ENCODE measurements at places on chromosomes 16 and 17.

GRCh38 chr17:5838661-5839300, 231.4 kb upstream of the WSCD1 start:
- no peak for DNase-seq

DNA sequence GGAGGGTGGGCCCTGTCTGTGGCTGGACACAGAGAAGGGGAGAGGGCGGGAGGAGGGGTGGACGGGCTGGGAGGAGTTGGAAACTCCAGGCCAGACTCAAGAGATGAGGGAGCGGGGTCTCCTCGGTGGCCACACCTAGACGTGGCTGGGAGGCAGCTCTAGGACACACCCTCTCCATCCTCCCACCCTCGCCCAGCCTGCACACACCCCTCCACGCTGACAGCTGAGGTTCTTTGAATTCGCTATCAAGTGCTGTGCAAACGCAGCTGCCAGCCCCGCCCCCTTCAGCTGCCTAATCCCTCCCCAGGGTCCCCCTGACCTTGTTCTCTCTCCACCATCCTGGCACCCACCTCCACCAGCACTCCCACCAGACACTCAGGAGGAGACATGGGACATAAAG, 48.7 kb downstream of the DNAH17 start:
- DNase-seq = no peak

DNA sequence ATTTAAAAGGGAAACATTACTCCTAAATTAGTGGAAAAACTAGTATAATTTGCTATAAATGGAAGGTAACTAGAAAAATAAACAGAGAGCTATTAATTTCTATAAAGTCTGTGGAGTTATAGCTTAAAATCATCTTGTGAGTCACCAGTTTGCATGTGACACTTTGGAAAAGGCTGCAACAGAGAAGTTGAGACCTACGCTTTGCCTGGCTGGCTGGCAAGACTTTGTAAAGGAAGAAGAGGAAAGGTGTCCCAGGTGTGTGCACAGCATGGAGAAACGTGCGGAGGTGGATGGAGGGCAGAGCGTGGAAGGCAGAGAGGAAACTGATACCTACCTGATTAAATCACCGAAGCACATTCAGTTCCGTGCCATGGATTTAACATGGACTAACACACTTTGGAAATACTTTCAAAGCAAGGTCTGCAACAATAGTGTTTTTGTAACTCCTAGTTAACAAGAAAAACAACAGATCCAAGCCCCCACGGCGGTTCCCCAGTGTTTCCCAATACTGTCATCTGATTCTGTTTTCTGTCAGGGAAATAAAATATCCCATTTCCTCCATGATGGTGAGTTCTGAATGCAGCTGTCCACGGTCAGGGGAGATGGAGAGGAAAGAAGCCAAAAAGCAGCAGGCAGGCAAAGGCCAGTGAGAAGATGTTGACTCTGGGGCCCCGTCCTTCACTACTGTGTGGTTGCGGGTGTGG, 134.8 kb downstream of the XYLT1 start:
- no peak for DNase-seq

DNA sequence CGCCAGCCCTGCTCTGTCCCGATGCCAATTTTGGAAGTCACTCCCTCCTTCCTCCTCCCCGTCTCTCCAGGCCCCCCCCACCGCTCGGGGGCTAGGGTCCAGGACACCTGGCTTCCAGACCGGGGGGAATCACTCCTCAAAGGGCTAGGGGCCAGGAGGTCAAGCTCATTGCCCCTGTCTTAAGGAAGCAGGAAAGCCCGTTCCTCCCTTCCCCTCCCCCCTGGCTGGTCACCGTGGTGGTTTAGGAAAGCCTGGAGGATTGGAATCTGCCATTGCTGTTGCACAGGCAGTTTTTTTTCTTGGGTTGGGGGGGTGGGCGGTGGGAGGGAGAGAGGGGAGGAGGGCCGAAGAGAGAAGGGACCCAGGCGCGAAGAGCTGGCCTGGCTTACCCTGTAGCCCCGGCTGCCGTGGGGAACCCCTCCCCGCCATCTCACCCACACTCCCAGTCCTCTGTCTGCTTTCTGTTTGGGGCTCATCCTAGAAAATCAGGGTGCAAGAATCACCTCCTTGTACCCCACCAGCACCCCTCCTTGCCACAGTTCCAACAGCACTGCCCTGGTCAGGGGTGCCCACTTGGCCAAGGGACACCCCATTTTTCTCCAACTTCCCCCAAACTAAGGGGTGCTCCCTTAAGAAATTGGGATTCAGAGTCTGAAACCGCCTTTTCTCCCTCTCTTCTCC, 2.9 kb upstream of the BCL6B start:
- DNase-seq = no peak

- no peak for DNase-seq
Measured at GRCh38 chr17:28127196-28127595, 84.7 kb downstream of the NLK start.

- DNase-seq = no peak
Measured at GRCh38 chr17:11948789-11949188, 48.5 kb downstream of the ZNF18 start.

DNA sequence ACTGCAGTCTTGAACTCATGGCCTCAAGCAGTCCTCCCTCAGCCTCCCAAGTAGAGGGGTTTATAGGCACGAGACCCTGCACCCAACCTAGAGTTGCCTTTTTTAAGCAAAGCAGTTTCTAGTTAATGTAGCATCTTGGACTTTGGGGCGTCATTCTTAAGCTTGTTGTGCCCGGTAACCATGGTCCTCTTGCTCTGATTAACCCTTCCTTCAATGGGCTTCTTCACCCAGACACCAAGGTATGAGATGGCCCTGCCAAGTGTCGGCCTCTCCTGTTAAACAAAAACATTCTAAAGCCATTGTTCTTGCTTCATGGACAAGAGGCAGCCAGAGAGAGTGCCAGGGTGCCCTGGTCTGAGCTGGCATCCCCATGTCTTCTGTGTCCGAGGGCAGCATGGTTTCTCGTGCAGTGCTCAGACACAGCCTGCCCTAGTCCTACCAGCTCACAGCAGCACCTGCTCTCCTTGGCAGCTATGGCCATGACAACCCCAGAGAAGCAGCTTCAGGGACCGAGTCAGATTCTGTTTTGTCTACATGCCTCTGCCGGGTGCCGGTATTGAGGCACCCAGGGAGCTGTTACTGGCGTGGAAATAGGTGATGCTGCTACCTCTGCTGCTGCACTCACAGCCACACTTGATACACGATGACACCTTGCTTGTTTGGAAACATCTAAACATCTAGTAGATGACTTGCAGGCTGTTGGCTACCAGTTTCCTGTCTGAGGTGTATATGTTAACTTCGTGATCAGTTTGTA, 3.3 kb downstream of the RPL13 start:
- DNase-seq = no peak

GRCh38 chr17:73155410-73156165, 9.2 kb upstream of the SSTR2 start:
- DNase-seq = no peak

- no peak for DNase-seq
Measured at GRCh38 chr17:42562388-42563142, 617 bp downstream of the COASY start.

GRCh38 chr16:29848420-29849297, 14.4 kb downstream of the CDIPT start:
- DNase-seq = peak; percentile 68

DNA sequence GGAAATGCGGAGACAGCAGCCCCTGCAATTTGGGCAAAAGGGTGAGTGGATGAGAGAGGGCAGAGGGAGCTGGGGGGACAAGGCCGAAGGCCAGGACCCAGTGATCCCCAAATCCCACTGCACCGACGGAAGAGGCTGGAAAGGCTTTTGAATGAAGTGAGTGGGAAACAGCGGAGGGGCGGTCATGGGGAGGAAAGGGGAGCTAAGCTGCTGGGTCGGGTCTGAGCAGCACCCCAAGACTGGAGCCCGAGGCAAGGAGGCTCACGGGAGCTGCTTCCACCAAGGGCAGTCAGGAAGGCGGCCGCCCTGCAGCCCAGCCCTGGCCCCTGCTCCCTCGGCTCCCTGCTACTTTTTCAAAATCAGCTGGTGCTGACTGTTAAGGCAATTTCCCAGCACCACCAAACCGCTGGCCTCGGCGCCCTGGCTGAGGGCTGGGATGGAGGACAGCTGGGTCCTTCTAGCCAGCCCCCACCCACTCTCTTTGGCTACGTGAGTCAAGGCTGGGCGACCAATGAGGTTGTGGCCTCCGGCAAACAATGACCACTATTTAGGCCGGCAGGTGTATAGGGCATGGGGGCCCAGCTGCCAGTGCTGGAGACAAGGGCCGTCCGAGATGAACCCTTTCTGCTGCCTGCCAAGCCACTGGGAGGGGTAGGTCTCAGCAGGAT, 507 bp downstream of the SERPINF1 start:
- DNase-seq = no peak

DNA sequence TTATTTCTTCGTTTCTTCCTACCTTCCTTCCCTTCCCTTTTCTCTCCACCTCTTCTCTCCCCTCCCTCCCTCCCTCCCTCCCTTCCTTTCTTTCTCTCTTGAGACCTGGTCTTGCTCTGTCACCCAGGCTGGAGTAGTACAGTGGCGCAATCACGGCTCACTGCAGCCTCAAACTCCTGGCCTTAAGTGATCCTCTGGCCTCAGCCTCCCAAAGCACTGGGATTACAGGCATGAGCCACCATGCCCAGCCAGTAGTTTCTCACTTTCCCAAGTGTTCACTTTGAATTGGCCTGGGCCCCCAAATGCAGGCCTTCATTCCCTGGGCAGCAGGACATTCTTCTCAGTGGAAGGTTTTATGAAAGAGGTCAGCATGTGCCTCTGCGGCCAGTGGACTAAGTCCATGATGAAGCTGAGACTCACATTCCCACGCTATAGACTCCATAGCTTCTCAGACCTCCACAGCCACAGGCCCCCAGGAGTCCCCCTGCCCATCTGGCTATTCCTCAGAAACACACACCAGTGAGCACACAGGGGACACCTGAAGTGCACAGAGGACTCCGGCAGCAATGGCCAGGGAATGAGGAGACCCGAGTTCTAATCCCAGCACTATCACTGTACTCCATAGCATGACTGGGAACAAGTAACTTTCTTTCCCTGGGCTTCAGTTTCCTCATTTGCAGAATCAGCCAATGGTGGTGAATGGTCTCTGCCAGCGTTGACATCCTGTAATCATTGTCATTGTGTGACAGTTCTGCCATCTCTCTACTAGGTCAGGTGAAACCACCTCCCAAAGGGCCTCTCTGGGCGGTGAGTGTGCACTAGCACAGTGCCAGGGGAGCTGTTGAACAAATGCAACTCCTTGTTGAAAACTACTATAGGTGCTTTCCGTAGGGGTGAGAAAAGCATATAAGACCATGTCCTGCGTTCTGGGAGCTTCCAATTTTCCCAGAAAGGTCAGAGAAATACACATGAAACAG, 69.2 kb upstream of the TBX2 start:
- no peak for DNase-seq

- no peak for DNase-seq
Measured at GRCh38 chr16:26475596-26475995, 591.1 kb upstream of the C16orf82 start.

GRCh38 chr16:57533431-57534336, 2.7 kb downstream of the CCDC102A start:
- no peak for DNase-seq

- DNase-seq = no peak
Measured at GRCh38 chr17:71437166-71437565, 683.7 kb upstream of the SOX9 start.

All from central memory CD8-positive, alpha-beta T cell (primary cell).